ENCODE measurements at places on chromosomes 3 and 15.
A peak's percentile ranks its signal among the peaks of the same experiment; 100 is the strongest.

DNA sequence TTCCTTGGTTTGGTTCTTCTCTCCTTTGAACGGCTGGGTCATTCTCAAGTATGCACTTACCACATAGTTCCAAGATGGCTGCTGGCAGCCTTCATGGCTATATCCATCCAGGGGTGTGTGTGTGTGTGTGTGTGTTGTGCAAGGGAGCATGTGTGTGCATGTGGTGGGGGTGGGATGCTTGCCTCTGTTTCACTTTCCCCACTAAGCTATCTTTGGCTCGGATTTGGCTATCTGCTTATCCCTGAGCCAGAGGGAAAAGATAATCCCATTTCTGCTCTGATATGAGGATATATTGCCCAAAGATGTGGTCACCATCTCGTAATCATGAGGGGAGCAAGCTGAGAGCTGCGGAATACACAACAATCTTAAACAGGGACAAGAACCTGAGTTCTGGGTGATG, 26.2 kb downstream of the ANAPC13 start:
- DNase-seq: no peak

DNA sequence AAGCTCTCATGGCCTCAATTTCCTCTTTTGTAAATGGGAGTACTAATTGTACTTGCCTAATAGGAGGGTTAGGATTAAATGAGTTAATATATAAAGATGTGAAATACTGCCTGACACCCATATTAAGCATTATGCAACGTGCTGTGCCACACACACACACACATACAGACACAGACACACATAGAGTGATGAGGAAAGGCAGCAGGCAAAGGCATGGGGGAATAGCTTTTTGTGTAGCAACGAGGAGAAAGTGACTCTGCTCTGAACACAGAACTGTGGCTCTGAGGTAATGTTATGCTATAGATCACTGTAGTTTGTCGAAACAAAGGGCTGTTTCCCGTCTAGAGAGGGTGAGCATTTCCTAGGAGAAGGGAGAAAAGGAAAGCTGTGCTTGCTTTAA, 233.3 kb upstream of the SLCO3A1 start:
- no peak for DNase-seq

- DNase-seq: no peak
These were observed 19.3 kb upstream of the NRROS start for GRCh38 chr3:196620161-196620604.

GRCh38 chr3:72533591-72534473, 314.4 kb downstream of the SHQ1 start:
- DNase-seq: no peak

DNA sequence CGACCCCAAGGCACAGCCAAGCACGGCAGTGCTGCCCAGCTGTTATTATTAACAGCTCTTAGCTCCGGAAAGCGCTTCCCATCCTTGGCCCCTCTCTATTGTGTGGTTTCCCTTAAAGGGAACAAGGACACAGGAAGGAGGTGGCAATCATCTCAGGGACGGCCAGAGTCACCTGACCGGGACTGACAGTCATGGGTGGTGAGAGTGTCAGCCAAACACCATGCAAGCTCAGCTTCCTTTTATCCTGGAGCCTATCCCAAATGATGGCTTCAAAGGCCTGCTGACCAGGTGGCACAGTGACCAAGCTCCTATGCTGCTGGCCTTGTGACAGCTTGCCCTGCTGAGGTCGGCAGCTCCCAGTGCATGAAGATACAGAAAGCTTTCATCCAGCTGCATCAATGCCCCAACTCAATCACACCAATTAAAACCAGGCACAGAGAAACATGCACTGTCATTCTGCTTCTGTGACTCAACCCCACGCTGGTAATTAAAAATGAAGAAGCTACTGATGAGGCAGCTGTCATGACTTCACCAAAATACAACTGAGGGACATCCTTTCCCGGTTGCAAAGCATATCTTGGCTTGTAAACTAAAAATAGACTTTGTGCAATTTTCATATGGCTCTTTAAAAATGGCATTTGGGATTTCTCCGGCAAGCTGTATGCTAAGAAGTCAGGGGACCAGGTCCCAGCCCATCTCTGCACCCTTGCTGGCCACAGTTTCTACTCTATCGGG, 34.0 kb downstream of the PCSK6 start:
- DNase-seq: peak; percentile 35

DNA sequence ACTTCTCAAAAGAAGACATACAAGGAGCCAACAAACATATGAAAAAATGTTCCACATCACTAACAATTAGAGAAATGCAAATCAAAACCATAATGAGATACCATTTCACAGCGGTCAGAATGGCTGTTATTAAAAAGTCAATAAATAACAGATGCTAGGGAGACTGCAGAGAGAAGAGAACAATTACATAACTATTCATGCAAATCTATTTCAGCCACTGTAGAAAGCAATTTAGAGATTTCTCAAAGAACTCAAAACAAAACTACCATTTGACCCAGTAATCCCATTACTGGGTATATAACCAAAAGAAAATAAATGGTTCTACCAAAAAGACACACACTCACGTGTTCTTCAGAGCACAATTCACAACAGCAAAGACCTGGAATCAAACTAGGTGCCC, 116.3 kb downstream of the VPS13C start:
- DNase-seq: no peak

- DNase-seq: no peak
These were observed 328.0 kb downstream of the UACA start for GRCh38 chr15:70435369-70435768.

GRCh38 chr15:63986751-63987341, 59.4 kb downstream of the DAPK2 start:
- peak; percentile 26 for DNase-seq

- DNase-seq: no peak
These were observed 487.9 kb upstream of the NR2F2 start for GRCh38 chr15:95842576-95842975.

Data from CD4-positive, alpha-beta T cell treated with Interferon alpha-2 for 1 hour (primary cell).